Activated gamma-delta T cell treated with Interleukin-2 at 50 U/mL for 16 hours (primary cell): ENCODE measurements at places on chromosomes 6 and 20.

GRCh38 chr6:170224694-170225660 lies 65.9 kb downstream of the DLL1 start:
- DNase-seq: no peak

DNA sequence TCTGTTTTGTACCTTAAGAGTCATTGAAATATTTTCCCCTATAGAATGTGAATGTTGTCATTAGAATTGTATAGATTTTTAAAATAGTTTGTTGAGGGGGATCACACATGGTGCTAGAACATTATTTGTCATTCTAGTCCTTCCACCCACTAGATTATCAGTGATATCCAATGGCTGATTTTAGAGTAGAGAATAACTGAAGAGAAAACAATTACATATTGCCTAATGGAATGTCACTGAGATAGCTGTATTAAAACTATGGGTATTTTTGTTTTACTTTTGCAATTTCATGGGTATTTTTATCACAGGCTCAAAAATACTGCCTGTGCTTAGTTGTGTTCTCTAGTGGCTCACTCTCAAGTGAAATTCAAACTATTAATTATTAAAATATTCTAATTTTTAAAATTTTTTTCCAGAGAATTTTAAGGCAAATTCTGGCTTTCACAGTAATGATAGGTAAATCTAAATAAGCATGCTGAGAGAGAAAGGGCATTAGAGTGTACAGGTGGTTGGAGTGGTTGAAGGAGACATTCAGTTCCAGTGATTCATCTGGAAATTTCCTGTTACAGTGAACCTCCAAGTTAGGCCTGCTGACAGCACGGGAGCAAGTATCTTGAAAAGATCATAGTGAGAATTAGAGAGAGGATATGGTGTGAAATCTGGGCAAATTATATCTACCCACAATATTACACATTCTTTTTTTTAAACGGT lies 399.6 kb downstream of the NKAIN2 start:
- no peak for DNase-seq

- DNase-seq: no peak
These were observed 412.5 kb downstream of the CBLN4 start for GRCh38 chr20:55592866-55593265.

GRCh38 chr6:169450097-169450496 lies 196.5 kb upstream of the THBS2 start:
- no peak for DNase-seq

DNA sequence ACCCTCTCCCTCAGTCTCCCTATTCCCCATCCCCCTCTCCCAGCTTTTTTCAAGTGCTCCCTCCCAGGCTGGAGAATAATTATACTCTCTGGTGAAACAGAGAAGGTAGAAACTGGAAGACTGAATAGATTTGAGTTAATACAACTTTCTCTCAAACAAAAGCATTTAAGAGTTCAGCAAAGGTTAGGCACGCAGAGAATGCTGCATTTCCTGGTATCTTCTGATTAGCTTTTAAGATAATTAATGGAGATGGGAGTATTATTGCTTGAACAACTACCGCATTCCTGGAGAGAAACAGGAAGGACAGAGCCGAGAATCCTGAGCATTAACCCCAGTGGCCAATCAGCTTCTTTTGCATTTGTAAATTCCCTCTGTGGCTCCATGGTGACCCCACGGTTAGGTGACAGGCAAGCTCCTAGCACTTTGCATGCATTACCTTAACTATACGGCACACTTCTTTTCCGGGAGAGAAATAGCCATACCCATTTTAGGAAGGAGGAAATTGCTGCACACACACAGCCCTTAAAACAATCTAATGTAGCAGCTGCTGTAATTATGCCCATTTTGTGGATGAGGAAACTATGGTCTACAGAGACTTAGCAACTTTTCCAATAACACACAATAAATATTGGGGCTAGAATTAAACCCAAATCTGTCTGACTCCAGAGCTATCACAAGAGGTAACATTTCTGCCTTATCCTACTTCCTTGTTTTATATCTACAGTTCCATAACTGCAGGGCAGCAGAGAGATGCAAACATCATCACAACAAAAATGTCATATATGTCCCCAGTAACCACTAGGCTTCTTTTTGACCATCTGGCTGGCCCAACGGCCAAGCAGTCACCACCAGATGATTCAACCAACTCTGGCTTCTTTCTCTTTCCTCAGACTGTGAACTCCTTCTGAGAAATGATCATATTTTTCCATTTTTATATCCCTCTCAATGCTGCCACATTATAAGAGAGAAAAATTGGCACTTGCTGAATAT lies 169.9 kb downstream of the CD24 start:
- DNase-seq: no peak

DNA sequence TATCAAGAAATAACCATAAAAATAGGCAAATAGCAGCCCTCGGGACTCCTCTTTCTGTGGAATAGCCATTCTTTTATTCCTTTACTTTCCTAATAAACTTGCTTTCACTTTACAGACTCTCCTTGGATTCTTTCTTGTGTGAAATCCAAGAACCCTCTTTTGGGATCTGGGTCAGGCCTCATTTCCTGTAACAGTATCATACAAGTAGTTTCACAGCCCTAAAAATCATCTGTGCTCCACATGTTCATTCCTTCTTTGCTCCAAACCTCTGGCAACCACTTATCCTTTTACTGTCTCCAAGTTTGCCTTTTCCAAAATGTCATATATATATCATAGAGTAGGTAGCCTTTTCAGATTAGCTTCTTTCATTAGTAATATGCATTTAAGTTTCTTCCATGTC lies 13.5 kb upstream of the NT5E start:
- no peak for DNase-seq

- no peak for DNase-seq
These were observed 58.8 kb downstream of the ZBTB9 start for GRCh38 chr6:33513213-33513612.

GRCh38 chr6:155384321-155384952 lies 70.2 kb upstream of the TFB1M start:
- DNase-seq: no peak

GRCh38 chr6:112780498-112781096 lies 433.5 kb downstream of the RFPL4B start:
- no peak for DNase-seq

DNA sequence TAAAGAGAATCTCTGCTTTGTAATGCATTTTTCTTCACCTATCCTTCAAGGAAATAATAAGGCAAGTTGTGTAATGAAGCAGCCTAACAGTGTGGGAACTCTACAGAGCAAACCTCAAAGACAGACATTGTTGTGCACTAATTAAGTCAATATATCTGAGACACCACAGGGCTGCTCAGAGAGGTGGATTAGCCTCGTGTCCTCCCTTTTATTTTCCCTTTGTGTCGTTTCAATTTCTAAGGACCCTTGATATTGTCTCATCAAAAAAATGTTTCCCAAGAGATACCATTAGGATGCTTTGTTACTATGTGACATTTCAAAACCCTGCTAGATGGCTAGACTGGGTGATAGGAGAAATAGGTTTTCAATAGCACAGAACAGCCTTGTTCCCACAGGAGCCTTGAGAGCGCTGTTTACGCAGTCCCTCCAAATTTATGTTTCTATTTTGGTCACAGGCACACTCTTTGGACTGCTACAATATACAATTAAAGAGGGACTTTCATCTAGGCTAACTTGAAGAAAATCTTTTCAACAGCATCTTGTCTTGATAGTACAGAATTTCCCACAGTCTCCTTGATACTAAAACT lies 23.1 kb downstream of the UBE3D start:
- no peak for DNase-seq

GRCh38 chr6:29726571-29727194 lies 3.4 kb downstream of the HLA-F start:
- DNase-seq: no peak

DNA sequence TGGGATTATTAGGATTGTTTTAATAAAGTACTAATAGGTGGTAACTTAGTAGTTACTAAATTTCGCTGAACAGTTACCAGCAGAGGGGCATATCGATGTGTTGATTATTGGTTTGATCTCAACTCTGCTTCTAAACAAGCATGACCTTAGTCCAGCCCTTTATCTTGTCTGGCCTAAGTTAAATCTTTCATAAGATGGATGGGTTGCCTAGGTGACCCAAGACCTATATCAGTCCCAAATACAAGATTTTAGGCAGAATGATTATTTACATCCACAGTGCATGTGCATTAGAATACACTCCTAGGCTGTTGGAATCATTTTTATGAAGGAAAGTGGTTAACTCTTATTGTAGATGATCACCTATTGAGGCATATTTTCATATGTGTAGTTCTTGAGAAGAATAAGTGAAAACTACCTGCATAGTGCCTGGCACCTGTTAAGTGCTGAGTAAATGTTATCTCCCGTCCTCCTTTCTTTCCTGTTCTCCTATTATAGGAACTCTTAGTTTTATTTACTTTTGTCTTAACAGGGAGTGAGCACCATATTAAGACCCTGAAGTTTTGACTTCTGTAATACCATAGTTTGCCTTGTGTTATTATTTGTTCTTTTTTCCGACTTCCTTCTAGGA lies 1.1 kb downstream of the HSF2 start:
- DNase-seq: no peak

DNA sequence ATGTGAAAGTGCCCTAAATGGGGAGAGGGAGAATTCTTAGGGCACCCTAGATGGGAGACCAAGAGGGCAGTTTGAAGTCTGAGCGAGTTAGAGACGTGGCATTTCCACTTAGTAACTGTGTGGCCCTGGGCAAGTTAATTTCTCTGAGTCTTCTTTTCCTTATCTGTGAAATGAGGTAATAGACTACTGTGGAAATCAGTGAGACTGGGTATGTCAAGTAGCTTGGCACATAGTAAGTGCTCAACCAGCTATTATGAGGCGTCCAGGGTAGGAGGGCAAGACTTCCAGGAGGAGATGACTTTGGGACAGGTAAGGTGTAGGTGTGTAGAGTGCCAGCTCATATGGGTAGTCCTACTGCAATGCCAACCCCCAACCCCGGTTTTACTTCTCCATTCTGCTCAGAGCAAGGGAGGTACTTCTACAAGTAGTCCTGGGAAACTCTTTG lies 770 bp downstream of the KIF3B start:
- DNase-seq: no peak

DNA sequence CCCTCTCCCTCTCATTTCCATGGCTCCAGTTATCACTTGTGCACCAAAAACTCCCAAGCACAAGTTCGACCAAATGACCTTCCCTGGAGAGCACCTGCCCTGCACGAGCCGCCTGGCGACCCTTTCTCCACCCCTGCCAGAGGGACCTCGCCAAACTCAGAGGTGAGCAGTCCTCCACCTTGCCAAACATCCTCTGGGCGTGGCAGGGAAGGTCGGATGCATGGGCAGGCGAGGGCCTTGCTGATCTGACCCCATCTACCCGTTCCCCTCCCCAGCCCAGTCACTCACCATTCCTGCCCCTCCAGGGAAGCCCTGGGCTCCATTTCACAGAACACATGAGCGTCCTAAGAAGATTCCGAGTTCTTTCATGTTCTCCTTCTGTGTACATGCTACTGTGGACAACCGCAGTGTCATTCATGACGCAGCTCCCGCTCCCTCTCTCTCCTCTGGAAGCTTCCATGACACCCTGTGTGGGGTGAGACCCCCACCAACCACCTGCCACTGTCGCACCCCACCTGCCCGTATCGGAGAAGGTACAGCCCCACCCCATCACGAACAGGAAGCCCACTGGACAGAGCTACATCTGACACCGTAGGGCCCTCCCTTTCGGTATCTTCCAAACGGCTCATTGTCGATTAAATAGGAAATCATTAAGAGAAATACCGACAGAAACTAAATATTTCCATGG lies 104.3 kb downstream of the DACT2 start:
- no peak for DNase-seq

GRCh38 chr20:20317195-20317594 lies 50.7 kb upstream of the INSM1 start:
- DNase-seq: no peak

GRCh38 chr20:61048302-61048701 lies 203.8 kb upstream of the CDH4 start:
- no peak for DNase-seq

DNA sequence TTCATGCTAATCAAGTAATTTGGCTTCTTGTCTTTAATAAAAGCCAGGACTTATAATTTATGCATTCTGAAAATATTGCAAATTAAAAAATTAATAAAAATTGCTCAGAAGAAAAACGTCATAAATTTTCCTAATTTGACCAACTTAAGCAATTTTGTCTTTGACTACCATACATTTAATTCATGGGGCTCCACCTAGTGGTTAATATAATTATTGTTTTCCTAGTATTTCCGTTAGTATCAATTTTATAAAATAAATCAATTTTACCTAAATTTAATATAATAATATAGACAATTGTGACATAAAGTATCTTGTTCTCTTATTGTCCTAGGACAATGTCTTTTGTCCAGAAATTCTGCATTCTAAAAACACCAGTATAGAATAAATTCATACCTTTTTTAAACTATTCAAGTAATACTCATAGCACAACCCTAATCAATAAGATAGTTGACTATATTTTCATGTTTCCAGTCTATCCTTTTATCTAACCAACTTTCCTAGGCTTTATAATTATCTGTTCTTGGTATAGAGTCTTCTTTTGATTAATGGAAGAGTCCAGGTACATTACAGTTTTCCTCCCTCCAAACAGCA lies 319.9 kb downstream of the TRDN start:
- DNase-seq: no peak

DNA sequence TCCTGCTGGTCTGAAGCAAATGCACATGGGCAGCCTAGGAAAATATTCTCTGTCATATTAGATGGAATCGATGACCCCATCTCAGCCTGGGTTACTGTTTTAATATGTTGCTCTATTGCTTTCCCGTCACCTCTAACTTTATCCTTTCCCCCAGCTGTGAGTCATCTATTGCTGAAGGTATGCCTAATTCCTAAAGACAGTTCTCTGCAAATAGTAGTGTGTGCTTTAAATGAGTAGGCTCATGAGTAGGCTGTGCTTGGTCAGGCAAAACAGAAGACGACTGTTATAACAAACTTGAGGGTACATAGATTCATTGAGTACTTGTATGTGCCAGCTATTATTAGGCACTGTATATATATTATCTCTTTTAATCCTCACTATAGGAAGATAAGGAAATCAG lies 47.2 kb downstream of the CTNNBL1 start:
- DNase-seq: no peak

GRCh38 chr6:159890792-159891191 lies at the start of gene MAS1:
MAS1 (plus strand) TSS chr6:159890988; CDS start chr6:159906956, 15,968 bp downstream.
- no peak for DNase-seq

DNA sequence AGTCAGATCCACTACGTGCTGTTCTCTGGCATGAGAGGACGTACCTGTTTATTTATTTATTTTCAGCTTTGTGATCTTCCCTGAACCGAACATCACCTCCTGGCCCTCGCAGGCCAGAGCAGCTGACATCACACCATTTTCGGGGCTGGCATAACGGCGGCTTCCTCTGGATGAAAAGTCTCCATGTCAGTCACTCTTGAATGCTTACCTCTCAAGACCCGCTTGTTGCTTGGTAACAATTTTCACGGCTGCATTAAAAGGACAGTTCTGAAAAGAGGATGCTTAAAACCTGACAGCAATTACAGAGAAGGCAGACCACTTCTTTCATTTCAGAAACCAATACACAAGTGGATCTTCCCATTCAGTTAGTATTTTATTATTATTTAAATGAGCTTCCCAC lies 159.8 kb upstream of the CDH4 start:
- no peak for DNase-seq

- no peak for DNase-seq
These were observed 16.4 kb downstream of the TRMT6 start for GRCh38 chr20:5933802-5934436.
